ENCODE measurements at places on chromosomes 11 and 22. TPM values are rescaled to one million over a fixed set of nuclear protein-coding genes. Genes with fewer than 3 reads are reported as not detected.

The RIN1 gene
- 6.5 TPM for total RNA-seq

The KRTAP5-10 gene
- total RNA-seq, result not detected

DNA sequence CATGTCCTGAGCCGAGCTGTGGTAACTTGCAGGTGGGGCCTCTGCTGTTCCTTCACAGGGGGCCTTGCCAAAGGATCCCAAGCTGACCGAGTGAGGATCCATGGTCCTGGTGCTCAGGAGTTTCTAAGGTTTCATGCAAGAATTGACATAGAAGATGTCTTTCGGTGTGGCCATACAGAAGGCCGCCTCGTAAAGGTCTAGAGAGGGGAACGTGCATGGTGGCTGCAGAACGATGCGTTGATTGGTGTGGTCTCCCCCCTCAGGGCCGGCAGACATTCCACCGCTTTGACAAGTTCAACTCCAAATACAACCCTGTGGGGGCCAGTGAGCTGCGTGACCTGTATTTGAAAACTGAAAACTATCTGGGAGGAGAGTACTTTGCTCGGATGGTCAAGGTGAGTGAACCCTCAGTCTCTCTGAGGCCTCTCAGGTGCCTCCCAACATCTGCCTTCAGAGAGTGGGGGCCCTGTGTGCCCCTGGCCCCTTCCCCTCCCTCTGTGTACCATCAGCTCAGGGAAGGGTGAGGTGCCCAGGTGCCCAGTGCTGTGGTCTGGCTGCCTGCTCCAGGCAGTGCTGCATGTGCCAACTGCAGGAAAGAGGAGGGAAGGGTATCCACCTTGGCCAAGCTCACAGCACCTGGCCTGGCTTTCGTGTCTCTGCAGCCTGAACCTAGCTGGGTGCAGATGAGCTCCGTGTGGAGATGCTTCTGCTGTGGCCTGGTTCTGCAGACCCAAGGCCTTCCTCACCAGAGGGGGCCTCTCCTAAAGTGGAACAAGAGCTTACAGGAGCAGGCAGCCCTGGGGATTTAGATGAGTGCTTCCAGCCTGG lies 39.8 kb downstream of the AMPD3 start:
- DNase-seq, result peak; percentile 82

DNA sequence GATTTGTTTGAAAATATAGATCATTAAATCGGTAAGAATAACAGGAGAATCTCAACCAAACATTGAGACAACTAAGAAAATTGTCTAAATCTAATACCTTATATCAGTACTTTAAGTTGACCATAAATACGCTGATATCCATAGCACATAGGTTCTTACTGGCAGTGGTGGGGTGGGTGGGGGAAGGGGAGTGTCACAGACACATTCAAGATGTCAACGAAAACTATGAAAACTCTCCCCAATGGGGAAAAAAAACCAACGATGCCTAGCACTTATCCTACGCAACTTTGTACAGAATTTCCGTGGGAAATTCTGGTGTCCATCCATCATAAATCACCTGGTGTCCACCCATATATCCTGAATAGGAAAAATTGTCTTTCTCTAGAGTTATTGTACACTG lies 6.2 kb downstream of the GRAP2 start:
- no peak for DNase-seq

- DNase-seq, result peak; percentile 94
Observed at GRCh38 chr11:61567286-61568061, 13.4 kb downstream of the SYT7 start.

DNA sequence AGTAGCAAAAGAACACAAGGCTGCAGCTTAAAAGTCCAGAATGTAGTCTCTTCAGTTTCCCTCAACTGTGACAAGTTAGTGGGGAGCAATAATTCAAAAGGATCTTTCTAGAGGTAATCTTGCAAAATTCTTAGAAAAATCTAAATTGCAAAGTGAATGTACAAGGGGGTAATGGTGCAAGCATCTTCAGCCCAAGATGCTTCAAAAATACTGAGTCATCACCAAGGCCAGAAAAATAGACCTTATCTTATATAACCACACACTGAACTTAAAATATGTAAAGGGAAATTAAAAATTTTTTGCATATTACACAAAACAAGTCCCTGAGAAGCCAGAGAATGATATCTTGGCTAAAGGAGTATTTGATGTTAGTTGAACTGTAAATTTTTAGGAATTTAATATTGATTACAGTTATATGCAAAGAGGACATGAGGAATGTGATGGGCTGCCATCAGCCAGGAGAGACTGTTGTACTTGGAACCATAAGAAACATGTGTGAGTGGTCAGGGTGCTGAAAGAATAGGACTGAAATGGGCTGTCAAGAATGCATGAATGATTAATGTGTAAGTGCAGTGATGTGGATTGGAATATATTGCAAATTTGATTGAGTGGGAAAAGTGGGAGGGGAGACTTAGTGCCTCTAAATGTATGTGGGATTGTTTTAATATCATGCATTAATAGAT lies 85.7 kb upstream of the LIN7C start:
- no peak for DNase-seq

DNA sequence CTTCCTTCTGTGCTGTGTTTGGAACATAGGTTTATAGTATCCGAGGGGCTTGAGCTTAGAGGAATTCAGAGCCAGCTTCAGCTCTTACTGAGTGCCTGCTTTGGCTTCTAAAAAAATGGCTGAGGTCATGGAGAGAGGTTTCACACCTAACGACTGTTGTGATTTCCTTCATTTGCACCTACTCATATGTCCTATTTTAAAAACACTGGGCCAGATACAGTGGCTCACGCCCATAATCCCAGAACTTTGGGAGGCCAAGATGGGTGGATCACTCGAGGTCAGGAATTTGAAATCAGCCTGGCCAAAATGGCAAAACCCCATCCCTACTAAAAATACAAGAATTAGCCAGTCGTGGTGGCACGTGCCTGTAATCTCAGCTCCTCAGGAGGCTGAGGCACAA lies 38.3 kb upstream of the SYT13 start:
- DNase-seq, result no peak

- DNase-seq, result no peak
Observed at GRCh38 chr22:37007651-37008050, 11.6 kb downstream of the TST start.

DNA sequence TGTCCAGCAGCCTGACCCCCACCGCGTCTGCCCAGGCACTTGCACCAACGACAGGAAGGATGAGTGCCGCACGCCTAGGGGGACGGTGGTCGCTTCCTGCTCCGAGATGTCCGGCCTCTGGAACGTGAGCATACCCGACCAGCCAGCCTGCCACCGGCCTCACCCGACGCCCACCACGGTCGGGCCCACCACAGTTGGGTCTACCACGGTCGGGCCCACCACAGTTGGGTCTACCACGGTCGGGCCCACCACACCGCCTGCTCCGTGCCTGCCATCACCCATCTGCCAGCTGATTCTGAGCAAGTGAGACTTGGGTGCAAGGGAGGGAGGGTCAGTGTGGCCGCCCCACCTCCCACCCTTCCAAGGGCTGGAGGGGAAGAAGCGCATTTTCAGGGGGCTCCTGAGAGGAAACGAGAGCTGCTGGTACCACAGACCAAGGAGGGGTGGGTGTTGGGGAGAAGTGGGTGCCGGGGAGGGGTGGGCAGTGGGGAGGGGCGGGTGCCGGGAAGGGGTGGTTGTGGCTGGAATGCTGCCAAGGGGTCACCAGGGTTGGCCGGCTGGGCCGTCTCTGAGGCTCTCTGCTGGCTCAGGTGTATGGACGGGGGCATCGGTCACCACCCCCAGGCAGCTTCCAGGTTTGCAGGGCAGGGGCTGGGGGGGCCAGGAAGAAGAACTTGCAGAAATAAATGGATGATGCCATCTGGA lies 27.7 kb upstream of the MUC5B start:
- peak; percentile 77 for DNase-seq

- no peak for DNase-seq
Observed at GRCh38 chr22:40889116-40889515, 27.2 kb upstream of the DNAJB7 start.

The CDC42BPG gene
- total RNA-seq, result 0.55 TPM

The RRP7A gene
- 44.8 TPM for total RNA-seq

GRCh38 chr11:111000400-111001080 lies 245.0 kb upstream of the POU2AF2 start:
- no peak for DNase-seq

DNA sequence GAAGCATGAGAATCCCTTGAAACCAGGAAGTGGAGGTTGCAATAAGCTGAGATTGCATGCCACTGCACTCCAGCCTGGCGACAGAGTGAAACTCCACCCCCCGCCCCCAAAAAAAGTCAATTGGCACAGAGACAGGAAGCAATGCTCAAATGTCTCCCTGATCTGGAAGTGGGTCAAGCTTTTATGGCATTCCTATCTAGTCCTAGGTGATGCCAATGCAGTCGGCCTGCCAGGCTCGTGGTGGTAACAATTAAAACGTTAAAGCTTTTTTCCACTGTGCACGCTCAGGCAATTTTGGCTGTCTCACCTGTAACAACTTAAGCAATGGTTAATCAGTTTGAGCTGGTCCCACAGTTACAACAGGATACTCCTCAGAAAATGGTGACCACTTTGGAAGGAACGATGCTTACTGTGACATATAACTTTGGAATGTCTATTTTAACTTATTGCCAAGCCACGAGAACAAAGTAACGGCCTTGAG lies 18.9 kb upstream of the PISD start:
- DNase-seq, result no peak

- no peak for DNase-seq
Observed at GRCh38 chr22:34427841-34428240, 507.6 kb upstream of the LARGE1 start.

The KLHL35 gene
- 0.61 TPM for total RNA-seq

- DNase-seq, result no peak
Observed at GRCh38 chr22:45582236-45582954, 79.7 kb downstream of the FBLN1 start.

The EPS8L2 gene
- 12.1 TPM for total RNA-seq

GRCh38 chr11:79794484-79795393 lies 353.9 kb upstream of the TENM4 start:
- DNase-seq, result no peak

The OR4C5 gene
- not detected for total RNA-seq

The C1QTNF4 gene
- 1.1 TPM for total RNA-seq

GRCh38 chr11:14902650-14903350 lies 10.8 kb upstream of the CYP2R1 start:
- DNase-seq, result no peak

DNA sequence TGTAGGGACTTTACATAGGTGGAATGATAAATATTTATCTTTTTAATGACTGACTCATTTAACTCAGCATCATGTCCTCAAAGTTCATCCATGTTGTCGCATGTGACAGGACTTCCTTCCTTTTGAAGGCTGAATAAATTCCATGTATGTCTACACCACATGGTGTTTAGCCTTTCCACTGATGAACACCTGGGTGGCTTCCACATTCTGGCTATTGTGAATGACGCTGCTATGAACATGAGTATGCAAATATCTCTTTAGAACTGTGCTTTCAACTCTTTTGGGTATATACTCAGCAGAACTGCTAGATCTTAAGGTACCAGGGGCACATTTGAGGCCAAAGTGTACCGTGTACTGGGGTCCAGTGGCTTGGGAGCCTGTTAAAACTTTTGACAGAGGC lies 24.1 kb downstream of the LARGE1 start:
- DNase-seq, result no peak

Data from mesenteric fat pad (tissue), 1 donor.